ENCODE measurements at places on chromosomes 7 and 10. TPM values are rescaled to one million over a fixed set of nuclear protein-coding genes. Genes with fewer than 3 reads are reported as not detected.

The TFR2 gene
- 2.7 TPM for polyA plus RNA-seq

DNA sequence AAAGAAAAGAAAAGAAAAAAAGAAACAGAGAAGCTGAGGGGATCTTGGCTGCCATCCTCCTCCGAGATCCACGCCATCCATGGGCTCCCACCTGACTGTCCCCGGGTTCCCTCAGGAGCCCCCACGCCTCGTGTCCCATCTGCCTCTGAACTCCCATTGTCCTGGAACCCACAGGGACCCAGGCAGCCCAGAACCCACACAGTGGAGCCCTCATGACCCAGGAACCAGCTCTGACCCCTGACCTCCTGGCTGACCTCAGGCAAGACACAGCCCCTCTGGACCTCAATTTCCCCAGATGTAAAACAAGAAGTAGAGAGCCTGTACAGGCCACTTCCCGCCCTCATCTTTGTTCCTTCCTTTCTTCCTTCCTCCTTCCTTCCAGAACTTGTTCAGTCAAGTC, 40.4 kb downstream of the RASGEF1A start:
- no peaks in the 10 kb centered on the region for H3K36me3 ChIP-seq
- DNase-seq: no peak
- no peak overlapping the region for H3K4me3 ChIP-seq
- no peaks in the 10 kb centered on the region for H3K4me1 ChIP-seq

The DNAJC9 gene
- 25.4 TPM for polyA plus RNA-seq

The AOC1 gene
- 206 TPM for polyA plus RNA-seq
